ENCODE measurements at places on chromosomes 11 and 22.

- no peak for DNase-seq
Observed at GRCh38 chr11:64524158-64524527, 66.9 kb upstream of the SLC22A12 start.

DNA sequence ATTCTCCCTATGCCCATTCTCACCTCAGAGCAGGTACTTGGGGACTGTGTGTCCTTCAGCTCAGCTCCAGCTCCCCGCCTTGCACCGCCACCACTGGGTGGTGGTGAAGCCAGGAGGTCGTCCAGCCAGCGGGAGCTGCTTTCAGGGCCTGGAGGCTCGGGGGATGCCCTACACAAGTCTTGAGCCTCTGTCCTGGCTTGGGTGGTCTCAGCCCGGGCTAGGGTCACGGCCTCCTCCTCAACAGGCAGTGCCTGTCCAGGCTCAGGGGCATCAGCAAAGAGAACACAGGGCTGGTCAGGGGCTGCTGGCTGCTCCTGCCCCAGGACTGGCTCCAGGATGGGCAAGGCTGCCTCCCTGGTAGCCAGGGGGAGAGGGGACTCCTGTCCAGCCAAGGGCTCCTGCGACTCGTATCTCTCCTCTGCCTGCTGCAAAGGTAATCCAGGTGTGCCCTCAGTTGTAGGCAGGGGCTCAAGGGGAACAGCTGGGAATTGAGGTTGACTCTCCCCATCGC, 12.2 kb downstream of the TNKS1BP1 start:
- DNase-seq, result no peak

- DNase-seq, result no peak
Observed at GRCh38 chr22:20867179-20868024, 8.6 kb downstream of the SNAP29 start.

GRCh38 chr11:771617-772204, 5.6 kb downstream of the GATD1 start:
- no peak for DNase-seq

GRCh38 chr11:117586392-117586791, 210.6 kb downstream of the DSCAML1 start:
- DNase-seq, result no peak

DNA sequence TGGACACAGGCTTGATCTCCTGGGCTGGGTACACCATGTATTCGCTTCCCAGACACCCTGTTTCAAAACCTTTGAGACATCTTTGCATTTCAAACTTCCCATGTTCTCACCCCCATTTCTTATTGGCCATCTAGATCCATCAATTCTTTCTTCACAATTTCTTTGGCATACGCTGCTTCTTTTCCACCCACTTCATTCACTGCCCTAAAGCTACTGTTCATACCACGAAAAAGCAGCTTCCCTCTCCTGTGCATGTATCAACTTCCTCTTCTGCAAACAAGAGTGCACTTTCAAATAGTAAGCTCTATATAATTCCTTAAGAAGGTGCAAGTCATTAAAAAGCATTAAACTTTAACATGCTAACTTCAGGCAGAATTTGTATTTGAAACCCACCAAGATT, 21.4 kb downstream of the UVRAG start:
- DNase-seq, result no peak

GRCh38 chr22:48428631-48429371, 1398.9 kb downstream of the BRD1 start:
- no peak for DNase-seq

GRCh38 chr11:44915004-44915403, 35.7 kb downstream of the TP53I11 start:
- no peak for DNase-seq

DNA sequence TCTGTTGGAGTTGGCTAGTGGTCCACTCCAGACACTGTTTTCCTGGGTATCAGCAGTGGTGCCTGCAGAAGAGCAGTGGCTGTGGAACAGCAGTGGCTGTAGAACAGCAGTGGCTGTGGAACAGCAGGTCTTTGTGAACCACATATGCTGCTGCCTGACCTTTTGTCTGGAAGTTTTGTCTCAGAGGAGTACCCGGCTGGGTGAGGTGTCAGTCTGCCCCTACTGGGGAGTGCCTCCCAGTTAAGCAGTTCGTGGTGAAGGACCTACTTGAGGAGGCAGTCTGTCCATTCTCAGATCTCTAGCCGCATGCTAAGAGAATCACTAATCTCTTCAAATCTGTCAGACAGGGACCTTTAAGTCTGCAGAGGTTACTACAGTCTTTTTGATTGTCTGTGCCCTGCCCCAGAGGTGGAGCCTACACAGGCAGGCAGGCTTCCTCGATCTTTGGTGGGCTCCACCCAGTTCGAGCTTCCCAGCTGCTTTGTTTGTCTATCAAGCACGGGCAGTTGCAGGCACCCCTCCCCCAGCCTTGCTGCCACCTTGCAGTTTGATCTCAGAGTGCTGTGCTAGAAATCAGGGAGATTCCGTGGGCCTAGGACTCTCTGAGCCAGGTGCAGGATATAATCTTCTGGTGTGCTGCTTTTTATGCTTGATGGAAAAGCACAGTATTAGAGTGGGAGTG, 89.1 kb upstream of the TRIM48 start:
- no peak for DNase-seq
